GM23248 (cell line): ENCODE measurements at places on chromosomes 3 and 15.

GRCh38 chr15:98800437-98801233, 152.3 kb downstream of the IGF1R start:
- peak; percentile 88 for DNase-seq

DNA sequence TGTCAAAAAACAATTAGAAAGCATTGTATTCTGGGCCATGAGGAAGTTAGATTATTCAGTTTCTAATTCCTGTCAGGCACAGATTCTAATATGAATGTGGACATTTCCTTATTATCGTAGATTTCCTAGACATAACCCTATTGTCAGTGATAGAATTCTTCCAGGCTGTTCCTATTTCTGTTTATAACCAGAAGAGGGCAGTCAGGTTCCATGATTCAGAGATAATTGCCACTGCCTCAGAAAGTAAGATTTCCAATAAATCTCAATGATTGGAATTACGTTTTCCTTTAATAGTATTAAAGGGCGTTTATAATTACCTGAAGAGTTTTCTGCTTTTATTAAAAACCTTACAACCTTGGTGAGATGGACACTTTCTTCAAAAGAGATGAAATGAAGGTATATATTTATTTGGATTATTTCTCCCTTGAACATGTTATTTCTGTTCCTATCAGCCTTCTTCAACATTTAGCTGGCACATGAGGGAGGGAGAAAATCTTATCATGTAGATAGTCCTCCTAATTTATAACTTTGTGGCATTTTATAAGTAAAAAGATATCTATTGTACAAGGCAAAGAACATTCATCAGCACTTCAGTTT, 439.2 kb downstream of the MCTP2 start:
- peak; percentile 60 for DNase-seq

DNA sequence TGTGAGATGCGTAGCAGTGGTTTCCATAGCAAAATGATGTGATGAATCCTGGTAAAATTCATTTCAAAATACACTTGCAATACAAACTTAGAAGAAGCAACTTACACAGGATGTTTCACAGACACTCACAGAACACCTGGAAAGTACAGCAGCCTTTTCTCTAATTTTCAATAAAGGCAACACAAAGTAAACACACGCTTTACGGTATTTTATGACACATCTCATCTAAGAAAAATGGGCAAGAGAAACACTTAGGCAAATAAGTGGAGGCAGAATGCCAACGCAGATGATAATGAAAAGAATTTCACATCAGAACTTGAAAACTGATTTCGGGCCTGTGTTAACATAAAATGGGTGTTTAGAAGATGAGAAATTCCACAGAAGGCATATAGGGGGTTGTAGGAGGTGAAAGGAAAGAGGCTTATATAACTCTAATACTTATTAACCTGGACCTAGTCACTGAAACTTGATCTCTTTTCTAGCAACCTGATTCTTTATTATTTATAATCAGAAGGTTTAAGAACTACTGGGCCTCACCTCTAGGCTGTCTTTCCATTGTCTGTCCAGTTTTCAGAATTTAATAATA, 25.6 kb upstream of the MAP3K13 start:
- no peak for DNase-seq

GRCh38 chr3:49780080-49780974, 6.0 kb downstream of the IP6K1 start:
- DNase-seq = no peak

- peak; percentile 41 for DNase-seq
Observed at GRCh38 chr3:186320862-186321568, 41.0 kb downstream of the DGKG start.

DNA sequence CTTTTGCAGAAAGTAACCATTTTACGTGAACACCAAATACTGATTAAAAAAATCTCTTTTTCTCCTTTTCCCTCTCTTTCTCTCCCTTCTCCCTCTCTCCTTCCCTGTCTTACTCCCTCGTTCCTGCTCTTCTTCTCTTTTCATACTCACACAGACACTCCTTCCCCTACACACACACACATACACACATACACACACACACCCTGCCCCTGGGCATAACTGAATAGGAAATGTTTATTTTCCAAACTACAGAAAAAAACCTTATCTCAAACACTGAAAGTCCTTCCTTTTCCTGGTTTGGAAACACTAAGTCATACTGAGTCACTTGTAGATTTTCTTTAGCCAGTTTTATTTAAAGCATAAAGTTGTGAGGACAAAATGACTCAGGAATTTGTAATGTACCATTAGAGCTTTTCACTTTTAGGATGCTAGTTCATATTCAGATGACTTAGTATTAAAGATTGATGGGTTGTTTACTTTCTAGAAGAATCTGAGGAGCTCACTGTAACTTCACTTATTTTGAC, 62.4 kb downstream of the MBNL1 start:
- DNase-seq = peak; percentile 92

GRCh38 chr3:56885453-56885852, 83.7 kb upstream of the ARHGEF3 start:
- no peak for DNase-seq

DNA sequence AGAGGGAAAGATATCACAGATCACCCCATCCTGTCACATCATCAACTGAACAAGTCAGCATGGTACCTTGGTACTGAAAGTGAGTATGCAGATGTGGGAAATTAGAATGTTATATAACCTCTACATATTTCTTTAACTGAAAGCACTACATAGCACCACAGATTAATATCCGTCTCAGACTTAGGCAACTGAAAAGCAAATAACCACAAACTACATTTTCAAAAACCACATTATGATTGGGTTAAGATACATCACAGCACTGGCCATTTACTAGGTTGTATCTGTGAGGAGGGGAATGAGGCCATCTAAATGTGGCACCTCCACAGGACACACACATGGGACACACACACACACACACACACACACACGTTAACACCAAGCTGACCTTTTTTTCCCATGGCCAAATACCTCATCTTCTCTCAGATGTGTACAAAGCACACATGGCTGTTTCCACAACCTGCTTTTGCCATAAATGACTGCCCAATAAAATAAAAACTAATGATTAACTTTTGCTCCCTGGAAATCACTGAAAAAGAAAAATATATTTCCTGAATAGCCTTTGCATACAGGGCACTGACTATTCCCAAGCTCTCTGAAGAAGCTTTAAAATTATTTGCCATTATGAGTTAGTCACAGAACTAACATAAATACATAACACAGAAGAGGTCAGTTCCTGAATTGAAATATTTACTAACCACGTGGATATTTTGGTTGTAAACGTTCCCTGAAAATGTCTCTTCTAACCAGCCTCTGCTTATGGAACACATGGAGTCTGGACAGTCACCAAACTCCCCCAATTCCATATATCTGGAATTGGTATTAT, 60.1 kb downstream of the SUMF1 start:
- DNase-seq = no peak

- no peak for DNase-seq
Observed at GRCh38 chr3:170623524-170623923, 37.6 kb upstream of the SLC7A14 start.

DNA sequence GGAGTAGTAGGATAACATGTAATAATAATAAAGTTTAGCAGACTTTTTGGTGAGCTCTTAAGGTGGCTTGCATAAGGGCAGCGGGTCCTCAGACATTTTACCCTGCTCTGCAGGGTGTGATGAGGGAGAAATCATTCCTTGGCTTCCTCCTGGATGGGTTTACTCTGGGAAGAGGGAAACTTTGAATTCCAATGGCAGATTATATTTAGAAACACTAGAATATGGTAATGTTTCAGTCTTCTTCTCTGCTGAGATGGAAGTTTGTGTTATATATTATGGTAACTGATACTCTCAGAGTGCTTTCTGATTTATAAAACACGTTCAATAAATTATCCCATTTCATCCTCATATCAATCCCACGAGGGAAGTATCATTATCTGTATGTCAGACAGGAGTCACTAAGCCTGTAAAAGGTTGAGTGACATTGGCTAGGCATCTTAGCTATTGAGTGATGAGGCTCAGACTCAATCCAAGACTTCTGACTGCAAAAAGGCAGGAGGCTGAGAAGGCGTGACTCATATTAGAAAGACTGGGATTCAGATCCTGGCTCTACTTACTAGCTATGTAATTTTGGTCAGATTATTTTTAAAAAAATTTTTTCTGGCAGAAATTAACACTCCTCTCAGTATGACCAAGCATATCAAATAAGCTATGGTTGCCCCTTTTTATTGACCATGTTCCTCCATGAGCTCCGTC, 19.3 kb downstream of the PDIA5 start:
- peak; percentile 60 for DNase-seq

DNA sequence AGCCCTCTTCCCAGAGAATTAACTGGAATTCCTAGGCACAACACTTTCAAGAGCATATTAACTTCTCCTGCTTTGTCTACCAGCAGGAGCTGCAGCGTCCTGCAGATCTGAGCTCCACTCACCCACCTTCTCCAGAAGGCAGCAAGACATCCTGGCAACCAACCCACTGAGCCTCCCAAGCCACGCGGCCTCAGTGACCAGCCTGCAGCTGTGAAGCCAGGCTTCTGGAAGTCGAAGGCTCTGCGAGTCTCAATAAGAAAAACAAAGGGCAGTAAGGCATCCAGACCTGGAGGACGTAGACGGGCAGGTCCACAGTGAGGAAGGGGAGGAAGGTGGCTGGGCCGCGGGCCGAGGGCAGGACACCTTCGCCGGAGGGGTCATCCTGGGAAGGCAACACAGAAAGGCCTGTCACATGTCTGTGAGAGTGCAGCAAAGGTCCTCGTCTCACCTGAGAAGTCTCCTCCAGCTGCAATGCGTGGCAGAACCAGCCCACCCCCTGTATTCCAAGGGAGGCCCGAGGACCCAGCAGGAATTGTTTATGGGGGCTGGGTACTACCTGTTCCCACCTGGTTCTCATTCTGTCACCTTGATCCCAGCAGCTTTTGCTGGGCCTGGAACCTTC, 36.2 kb downstream of the ZXDC start:
- DNase-seq = no peak

DNA sequence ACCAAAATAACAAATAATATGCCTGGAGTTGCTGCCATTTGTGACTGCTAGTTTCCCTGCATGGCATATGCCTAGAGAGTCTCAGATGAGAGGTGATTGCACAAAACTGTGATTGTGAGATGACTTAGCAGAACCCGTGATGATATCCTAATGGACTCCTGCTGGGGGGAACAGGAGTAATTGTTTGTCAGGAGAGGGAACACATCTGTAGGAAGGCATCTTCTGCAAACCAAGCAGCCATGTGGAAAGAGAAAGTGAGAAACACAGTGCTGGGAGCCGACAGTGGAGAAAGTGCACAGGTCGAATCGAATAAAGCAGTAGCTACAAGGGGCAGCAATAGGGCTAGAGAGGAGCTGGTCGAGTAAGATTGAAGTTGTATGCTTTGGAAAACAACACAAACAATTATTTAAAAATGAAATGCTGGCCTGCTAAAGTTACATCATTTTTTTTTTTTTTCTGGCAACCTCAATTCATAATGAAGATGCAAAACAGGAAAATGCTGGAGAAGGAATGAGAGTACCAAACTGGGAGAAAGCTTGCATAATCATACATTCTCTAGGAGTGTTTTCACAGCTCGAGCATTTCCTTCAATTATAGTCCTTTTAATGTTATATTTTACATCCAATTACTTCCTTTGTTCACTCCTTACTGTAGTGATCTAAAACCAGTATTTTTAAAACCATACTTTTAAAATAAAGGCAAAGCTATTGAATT, 494.2 kb upstream of the AGTR1 start:
- peak; percentile 64 for DNase-seq

DNA sequence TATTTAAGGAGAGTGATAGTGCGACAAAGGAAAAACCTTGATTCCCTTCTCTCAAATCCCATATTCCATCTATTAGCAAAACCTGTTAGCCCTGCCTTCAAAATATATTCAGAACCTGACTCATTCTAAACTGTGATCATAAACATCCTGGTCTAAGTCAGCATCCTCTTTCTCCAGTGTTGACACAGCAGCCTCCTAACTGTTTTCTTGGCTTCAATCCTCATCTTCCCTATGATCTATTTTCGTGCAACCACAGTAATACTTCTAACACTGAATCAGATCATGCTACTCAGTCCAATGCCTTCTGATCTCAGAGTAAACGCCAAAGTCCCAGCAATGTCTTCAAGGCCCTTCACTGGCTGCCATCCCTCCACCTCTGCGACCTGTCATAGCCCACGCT, 785.1 kb downstream of the EDEM1 start:
- DNase-seq = no peak

DNA sequence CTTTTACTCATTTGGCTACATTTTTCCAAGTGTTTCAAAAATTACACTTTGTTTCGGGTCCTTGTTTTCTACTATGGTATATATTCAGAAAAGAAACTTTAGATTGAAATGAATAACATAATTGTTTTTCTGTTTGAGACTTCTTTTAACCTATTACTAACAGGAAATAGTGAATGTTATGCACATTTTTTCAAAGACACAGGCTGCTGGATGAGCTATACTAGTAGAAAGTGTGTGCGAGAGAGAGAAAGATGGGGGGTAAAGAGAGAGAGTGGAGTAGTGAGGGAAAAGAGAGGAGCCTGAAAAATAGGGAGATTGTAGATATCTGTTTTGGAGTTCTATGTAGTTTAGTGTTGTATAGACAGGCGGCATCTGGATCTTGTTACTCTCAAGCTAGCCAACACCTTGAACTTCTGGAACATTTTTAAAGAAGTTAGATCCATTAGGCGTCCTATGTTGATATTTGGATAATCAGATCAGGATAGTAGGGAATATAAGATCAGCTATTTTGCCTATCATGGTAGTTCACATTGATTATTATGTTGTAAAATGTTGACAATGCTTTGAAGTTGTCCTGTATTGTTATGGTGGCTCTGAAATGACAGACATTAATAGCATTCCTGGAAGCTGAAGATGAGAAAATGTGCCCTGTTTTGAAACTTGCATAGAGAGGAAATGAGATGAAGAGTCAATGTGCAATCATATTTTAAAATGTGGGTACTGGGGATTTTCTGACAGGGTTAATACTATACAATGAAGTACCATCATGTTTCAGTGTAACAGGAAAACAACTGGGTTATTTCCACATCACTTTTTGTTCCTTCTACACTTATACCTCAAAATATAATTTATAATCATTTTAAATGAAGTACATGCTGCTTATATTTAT, 2.6 kb downstream of the RBMS3 start:
- peak; percentile 39 for DNase-seq

DNA sequence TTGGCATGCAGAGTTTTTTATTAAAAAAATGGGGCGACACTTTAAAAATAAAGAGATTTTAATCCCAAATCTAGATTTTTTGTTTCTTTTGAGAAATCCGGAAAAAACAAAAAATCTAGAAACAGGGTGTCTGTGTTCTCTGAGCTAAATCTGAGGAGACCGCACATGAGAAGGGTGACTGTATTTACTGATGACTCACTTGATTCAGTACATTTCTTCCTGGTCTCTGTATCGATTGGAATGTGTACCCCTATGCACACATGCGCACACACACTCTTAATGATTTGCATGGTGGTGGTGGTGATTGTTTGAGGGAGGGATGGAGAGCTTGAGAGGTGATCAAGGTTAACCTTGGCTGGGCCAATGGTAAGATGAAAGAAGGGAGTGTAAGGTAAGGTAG, 443.1 kb upstream of the THRB start:
- no peak for DNase-seq
